ENCODE measurements at places on chromosomes 16 and 17.
A peak's percentile ranks its signal among the peaks of the same experiment; 100 is the strongest.

GRCh38 chr16:89397331-89397861 is 93.0 kb downstream of the ANKRD11 start:
- no peak for DNase-seq

- DNase-seq = no peak
Measured at GRCh38 chr17:3916825-3917224, 560 bp upstream of the P2RX1 start.

GRCh38 chr16:84088695-84089395 is 27.9 kb downstream of the MBTPS1 start:
- DNase-seq = peak; percentile 90

DNA sequence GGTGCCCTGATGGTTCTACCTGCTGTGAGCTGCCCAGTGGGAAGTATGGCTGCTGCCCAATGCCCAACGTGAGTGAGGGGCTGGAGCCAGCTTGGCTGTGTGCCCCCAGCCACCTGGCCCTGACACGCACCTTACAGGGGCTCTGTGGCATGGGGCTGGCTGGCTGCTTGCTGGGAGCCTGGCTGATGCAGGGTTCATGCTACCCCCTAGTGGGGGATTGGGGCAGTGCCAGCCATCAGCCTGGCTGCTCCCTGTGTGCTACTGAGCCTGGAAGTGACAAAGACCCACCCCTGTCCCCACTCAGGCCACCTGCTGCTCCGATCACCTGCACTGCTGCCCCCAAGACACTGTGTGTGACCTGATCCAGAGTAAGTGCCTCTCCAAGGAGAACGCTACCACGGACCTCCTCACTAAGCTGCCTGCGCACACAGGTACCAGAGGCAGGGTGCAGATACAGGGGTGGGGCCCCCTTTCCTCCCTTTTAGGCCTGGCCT is 5.7 kb downstream of the GRN start:
- DNase-seq = peak; percentile 40

DNA sequence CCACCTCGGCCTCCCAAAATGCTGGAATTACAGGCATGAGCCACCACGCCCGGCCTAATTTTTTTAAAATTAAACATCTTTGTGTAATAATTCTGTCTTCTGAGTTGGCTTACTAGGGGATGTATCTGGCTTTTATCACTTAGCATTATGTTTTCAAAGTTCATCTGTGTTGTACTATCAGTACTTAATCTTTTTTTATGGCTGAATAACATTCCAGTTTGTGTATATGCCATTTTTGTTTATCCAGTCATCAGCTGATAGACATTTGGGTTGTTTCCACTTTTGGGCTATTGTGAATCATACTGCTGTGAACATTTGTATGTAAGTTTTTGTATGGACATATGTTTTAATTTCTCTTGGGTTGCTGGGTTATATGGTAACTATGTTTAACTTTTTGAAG is 69.0 kb downstream of the CHD9 start:
- DNase-seq = no peak

DNA sequence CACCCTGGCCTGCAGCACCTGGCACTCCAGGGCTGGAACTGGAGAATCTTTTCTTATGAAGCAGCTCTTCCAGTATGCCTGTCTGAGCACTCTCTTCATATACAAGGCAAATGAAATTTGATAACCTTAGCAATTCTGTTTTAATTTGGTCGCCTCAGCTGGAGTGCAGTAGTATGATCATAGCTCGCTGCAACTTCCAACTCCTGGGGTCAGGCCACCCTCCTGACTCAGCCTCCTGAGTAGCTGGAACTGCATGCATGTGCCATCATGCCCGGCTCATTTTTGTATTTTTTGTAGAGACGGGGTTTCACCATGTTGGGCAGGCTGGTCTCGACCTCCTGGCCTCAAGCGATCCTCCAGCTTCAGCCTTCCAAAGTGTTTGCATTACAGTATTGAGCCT is 140.8 kb upstream of the CHMP6 start:
- peak; percentile 30 for DNase-seq

GRCh38 chr17:37802712-37803416 is 58.0 kb upstream of the HNF1B start:
- DNase-seq = no peak

DNA sequence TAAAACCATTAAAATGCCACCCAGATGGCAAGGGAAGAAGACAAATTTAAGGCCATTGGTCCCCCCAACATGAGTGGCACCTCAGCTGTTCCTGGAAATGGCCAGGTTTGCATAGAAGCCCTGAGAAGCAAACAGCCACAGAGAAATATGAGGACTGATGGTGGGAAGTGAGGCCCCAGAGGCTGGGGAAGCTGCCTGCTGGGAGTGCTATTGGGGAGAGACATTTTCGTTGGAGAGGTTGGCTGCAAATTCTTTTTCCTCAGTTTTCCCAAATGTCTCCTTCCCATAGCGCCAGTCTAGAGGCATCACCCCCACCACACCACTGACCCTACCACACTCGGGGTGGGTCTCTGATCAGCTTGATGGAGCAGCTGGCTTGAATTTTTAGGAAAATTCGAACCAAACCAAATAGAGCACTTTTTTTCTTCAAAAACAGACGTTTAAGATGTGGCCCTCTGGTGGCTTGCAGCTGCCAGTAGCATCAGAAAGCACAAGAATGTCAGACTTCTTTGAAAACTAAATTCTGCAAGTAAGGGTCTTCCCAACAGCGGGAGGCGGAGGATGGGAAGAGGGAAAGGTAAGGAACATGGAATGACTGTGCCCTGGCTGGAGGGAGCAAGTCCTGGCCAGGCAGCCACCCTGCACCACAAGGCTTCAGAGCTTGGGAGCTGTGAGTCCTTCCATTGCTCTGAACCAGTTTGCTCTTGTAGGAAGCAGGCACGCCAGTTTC is 13.2 kb upstream of the SLC12A3 start:
- no peak for DNase-seq

- no peak for DNase-seq
Measured at GRCh38 chr16:82835487-82836155, 208.9 kb downstream of the CDH13 start.

DNA sequence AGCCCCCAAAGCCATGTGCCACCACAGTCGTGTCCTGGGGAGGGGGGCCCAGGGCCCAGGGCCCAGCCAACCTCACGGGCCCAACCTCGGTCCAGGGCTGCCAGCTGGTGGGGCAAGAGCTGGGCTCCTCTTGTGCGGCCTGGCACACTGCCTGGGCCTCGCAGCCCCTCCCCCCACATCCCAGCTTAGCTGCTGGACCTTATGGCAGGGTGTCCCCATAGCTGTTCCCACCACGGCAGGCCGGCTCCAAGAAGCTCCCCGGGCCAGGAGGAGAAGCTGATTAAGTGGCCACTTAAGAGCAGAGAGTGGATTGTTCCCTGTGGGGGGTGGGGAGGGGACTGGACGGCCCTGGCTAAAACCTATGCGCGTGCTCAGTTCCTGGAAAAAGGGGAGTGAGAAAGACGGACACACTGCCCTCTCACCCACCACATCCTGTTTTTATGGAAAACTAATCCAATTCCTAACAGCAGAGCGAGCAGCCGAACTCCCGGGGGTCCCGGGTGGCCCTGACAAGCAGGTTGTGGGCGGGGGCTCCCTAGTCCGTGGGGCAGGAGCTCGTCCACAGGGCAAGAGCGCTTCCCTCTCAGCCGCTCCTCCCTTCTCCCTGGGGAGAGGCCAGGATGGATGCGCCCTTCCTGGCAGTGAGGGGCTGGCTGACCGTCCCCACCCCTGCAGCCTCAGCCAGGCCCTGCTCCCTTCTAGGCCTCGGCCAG is 16.8 kb downstream of the PIEZO1 start:
- DNase-seq = no peak

DNA sequence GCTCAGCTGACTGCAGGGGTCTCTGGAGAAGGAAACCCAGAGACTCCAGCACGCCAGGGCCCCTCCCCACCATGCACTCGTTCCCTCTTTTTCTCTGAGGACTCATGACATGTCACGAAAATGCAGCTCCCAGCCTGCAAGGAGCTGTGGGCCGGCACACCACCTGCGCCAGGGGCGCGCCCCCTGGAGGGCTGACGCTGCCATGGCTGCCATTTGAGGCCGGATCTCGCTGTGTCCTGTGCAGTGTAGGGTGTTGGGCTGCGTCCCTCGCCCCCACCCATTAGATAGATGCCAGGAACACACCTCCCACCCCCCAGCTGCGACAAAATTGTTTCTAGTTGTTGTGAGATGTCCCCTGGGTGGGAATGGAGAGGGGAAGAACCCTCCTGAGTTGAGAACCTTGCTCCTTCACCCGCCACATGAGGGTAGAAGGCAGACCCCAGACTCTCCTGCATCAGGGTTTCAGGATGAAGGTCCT is 8.2 kb downstream of the SYNGR2 start:
- DNase-seq = no peak

DNA sequence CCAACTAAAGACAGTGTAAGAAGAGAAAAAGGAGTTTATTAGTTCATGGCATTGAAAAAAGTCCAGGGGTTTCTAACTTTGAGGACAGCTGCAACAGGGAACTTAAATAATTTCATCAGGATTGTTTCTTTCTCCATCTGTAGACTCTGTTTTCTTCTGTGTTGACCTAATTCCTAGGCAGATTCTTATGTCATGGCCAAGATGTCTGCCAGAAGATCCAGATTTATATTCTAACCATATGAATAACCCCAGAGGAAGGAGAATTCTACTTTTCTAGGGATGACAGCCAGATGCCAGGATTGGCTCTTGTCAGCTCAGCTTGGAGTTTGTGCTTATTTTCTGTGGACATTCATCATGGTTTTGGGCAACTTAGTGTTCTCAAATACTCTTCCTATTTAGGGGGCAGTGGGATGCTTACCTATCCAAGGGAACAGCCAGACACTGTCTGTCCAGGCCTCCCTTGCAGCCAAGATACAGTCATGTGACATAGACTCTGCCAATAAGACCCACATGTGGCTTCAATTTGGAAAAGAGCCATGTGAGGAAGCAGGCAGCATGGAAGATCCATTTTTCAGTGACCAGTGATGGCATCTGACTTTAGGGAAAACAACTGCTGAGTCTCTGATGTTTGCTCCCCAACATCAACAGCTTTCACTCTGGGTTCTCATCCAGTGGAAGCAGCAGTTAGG is 18.2 kb downstream of the PCTP start:
- DNase-seq = no peak

DNA sequence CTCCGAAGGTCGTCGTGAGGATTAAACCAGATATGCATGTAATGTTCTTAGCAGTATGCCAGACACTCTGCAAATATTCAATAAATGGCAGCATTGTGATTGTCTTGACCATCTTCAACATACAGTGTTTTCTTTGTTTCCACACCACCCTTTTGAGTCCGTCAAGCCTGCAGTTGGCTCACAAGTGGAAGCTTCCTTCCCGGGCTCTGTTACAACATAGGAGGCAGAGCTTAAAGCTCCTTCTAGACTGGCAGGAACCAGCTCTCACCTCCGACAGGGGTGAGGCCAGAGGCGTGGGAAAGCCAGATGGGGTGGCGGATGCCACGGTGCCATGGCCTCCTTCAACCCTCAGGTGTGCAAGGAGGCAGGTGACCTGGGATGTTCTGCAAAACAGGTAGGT is 138.3 kb downstream of the FOXL1 start:
- no peak for DNase-seq

DNA sequence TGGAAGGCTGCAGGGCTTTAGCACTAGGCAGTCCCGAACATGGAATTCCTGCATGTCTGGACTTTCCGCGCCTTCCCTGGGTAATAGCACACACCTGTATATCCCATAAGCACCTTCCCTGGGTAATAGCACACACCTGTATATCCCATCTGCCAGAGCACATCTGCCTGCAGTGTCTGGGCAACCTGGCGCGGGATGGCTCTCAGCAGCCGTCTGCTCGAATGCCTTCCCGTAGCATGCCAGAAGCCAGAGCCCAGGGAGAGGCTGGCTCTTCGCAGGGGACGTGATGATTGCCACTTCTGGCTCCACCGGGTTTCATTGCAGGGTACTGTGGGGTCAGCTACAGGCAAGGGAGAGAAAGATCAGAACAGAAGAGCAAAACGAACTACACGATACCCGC is 21.3 kb downstream of the MBTPS1 start:
- DNase-seq = peak; percentile 82

DNA sequence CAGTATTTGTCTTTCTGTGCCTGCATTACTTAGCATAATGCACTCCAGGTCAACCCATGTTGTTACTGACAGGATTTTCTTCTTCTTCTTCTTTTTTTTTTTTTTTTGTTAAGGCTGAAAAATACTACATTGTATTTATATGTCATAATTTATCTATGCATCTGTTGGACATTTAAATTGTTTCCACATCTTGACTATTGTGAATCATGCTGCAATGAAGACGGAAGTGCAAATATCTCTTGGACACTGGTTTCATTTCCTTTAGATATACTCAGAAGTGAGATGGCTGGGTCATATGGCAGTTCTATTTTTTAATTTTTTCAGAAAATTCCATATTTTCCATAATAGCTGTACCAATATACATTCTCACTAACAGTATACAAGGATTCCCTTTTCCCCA is 272.7 kb upstream of the PMFBP1 start:
- DNase-seq = no peak

GRCh38 chr16:563072-563644 is 3.0 kb downstream of the PRR35 start:
- DNase-seq = no peak

DNA sequence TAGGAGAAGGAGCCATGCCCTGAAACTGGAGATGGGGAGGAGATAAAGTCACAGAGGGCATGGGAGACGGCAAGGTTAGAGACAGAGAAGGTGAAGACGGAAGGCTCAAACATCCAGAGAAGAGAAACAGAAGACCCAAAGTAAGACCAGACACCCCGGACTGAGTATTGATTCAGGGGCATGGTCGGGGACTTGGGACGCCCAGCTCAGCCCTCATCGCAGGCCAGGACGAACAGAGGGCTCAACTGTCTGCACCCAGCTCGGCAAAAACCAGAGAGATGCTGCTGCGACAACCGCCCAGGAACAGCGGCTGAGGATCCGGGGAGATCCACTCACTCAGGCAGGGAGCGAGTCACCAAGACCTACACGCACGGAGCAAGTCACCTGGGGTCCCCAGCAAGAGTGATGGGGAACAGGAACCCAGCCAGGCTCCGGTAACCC is 999 bp downstream of the XYLT1 start:
- DNase-seq = no peak

- DNase-seq = no peak
Measured at GRCh38 chr17:78532922-78533640, 44.1 kb downstream of the DNAH17 start.

DNA sequence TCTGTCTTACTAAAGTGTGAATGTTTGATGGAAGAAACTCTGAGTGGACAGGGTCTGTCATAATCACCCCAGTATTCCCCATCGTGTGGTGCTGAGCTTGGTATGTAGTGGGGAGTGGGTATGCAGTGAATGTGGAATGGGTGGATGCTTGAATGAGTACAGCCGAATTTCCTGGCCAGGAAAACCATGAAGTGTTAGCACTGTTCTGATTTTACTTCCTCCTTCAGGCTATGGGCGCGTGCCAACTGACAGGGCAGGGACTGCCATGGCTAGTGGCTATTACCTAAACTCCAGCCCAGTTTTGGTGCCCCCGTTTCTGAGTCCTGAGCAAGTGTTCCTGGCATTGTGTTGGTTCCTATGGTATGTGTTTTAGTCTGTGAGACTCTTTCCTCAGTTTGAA is 48.6 kb downstream of the PRKCA start:
- DNase-seq = no peak

GRCh38 chr17:80441133-80441578 is 26.2 kb downstream of the ENDOV start:
- DNase-seq = no peak

GRCh38 chr17:27293359-27293897 is 486 bp upstream of the WSB1 start:
- DNase-seq = no peak

GRCh38 chr16:2663553-2664546 is 18.5 kb upstream of the KCTD5 start:
- DNase-seq = no peak

All from NCI-H2171 (cell line).